ENCODE measurements at places on chromosomes 7 and 10.
A peak's percentile ranks its signal among the peaks of the same experiment; 100 is the strongest.

DNA sequence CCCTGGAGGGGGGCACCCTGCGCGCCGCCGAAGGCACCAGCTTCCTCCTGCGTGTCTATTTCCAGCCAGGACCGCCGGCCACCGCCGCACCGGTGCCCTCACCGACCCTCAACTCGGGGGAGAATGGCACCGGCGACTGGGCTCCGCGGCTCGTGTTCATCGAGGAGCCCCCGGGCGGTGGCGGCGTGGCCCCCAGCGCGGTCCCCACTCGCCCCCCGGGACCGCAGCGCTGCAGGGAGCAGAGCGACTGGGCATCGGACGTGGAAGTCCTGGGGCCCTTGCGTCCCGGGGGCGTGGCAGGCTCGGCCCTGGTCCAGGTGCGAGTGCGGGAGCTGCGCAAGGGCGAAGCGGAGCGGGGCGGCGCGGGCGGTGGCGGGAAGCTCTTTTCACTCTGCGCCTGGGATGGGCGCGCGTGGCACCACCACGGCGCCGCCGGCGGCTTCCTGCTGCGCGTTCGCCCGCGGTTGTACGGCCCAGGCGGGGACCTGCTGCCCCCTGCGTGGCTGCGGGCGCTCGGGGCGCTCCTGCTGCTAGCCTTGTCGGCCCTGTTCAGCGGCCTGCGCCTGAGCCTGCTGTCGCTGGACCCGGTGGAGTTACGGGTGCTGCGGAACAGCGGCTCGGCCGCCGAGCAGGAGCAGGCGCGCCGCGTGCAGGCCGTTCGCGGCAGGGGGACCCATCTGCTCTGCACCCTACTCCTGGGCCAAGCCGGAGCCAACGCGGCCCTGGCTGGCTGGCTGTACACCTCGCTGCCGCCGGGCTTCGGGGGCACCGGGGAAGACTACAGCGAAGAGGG lies 594 bp downstream of the CNNM1 start:
- DNase-seq, result no peak

GRCh38 chr7:26167303-26167934 lies 15.4 kb downstream of the NFE2L3 start:
- DNase-seq, result no peak

- no peak for DNase-seq
Measured at GRCh38 chr7:134878746-134879357, 99.4 kb downstream of the CALD1 start.

DNA sequence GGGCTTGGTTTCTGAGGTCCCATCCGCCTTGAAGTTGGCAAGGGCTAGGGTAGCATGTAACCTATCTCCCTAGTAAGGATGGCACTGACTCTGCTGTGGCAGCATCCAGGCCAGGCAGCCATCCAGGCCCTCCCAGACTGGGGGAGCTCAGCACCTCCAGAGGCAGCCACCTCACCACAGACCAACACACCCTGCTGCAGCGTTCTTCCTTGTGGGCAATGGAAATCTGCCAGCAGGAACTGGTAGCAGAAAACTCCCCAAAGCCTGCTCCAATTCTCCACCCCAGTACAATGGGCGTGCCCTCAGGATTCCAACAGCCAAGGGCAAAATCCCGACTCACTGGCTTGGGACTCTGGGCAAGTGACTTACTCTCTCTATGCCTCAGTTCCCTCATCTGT lies 27.5 kb downstream of the DLG5 start:
- DNase-seq, result peak; percentile 10

DNA sequence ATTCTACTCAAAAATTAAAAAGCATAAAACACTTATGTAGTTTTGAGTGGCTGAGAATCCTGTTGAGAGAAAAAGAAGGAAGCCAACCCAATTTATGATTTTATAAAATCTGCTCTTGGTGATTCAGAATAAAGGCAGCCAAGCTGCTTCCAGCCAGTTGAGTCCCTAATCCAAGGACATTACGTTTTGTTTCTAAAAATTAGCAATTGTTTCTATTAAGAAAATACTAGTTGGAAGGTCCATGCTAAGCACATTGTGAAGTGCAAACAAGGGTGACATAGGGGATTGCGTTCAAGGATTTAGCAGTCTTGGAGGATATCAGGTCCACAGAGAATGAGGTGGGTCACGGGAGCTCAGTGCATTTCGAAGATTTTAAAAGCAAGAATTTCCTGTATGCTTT lies 987.7 kb downstream of the TYW1 start:
- DNase-seq, result no peak

GRCh38 chr7:92412745-92413144 lies 34.5 kb upstream of the GATAD1 start:
- no peak for DNase-seq

DNA sequence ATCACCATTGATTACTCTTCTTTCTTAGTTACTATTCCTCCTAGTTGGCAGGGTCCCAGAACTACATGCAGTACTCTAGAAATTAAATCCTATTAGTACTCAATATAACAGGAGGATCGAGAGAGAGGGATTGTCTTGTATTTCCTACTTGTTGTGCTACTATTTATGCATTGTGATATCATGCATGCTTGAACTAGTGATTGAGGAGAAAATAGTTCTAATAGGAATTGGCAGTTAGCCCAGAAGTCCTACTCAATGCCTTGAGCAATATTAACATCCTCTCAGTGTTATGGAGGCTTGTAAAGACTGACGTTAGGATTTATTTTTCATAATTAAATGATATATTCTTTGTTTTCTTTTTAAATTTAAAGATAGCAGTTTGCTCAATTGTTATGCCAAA lies 67.4 kb downstream of the FOXP2 start:
- no peak for DNase-seq

- no peak for DNase-seq
Measured at GRCh38 chr7:66167773-66168387, 37.3 kb upstream of the TPST1 start.

DNA sequence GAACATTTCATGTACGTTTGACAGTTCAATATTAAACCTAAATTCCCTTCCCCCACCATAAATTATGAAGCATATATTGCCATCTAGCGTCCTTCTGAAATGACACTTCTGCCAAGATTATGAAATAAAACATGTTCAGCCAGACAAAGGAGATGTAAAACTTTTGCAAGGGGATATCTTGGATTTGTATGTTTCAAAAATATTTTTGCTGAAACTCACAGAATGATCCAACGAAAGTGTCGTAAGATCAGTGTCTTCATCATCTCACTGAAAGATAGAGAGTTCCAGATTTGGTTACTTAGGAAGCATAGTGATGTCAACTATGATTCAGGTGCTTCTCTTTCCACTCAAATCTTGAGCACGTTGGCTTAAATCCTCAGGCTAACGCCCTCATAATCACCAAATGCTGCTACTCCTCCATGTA lies 904.3 kb downstream of the XPNPEP1 start:
- DNase-seq, result no peak
